AG09319 (cell line): ENCODE measurements at places on chromosomes 3 and 15.

DNA sequence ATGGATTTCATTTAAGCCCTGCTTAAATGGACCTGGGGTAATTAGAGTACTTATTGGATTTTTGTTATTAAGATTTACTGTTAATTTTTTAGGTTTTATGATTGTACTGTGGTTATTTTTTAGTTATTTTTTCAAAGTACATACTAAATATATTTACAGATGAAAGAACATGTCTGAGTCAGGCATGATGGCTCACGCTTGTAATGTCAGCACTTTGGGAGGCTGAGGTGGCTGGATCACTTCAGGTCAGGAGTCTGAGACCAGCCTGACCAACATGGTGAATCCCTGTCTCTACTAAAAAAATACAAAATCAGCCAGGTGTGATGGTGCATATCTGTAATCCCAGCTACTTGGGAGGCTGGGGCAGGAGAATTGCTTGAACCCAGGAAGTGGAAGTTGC lies 16.2 kb upstream of the RPL24 start:
- DNase-seq, result no peak

- DNase-seq, result no peak
These were observed 72.9 kb downstream of the EPHA3 start for GRCh38 chr3:89180334-89180733.

DNA sequence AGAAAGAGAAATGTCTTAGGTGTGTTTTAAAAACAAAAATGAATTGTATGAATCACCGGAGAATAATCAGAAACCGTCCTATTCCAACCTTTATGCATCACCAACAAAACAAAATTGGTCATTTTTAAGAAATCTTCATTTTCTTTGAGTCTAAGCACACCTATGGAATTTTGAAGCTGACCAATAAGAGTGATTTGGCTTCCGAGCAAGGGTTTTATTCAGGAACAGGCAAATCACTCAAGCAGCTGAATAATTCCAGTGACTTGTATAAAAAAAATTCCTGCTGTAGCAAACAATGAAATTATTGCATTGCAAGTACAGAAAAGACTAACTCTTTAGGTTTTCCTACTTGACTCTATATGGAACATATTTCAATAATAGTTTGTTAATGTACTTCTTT lies 83.8 kb upstream of the FNDC3B start:
- no peak for DNase-seq

DNA sequence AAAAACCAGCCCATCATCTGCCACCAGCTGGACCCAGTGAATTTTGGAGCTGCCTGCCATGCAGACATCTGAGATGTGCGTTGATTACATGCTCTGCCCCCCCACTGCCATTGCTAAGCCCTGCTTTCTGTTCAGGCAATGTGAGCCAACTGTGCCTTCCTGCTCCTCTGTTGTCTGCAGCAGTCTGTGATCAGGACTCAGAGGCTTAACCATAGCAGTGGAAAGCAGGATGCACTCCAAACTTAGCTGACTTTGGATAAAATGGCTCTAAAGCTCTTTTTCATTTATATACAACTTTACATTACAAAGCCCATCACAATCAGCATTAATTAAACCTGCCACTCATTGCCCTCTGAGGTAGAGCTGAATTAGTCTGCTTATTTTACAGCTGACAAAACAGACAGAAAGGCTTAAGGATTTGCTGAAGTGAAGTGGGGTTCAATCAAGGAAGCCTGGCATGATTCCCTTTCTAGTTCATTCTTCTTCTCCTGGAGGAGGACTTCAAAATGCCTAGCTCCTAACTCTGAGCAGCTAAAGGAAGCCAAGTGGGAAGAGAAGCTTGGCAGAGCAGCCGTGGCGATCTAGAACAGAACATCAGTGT lies 15.7 kb upstream of the RPS27L start:
- DNase-seq, result no peak

DNA sequence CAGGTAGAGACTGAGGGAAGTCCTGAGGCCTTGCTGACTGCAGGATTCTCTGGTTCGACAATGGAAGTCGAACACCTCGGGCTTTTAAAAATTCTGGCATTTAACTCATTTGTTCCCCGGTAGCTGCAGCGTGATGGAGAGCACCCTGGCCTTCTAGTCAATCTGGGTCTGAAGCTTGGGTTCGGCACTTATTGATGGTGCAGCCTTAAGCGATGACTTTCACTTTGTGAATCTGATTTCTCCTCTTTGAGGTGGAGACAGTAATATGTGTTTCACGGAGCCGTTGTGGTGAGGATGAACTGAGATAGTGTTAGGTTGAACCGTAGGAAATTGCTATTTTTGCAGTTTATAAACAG lies 621 bp upstream of the PARP6 start:
- DNase-seq, result no peak

- no peak for DNase-seq
These were observed 15.0 kb downstream of the TAGLN3 start for GRCh38 chr3:112013784-112014143.

- DNase-seq, result no peak
These were observed 507.5 kb downstream of the SHQ1 start for GRCh38 chr3:72340476-72341379.

GRCh38 chr3:196354132-196354531 lies 15.9 kb upstream of the TM4SF19 start:
- DNase-seq, result no peak

DNA sequence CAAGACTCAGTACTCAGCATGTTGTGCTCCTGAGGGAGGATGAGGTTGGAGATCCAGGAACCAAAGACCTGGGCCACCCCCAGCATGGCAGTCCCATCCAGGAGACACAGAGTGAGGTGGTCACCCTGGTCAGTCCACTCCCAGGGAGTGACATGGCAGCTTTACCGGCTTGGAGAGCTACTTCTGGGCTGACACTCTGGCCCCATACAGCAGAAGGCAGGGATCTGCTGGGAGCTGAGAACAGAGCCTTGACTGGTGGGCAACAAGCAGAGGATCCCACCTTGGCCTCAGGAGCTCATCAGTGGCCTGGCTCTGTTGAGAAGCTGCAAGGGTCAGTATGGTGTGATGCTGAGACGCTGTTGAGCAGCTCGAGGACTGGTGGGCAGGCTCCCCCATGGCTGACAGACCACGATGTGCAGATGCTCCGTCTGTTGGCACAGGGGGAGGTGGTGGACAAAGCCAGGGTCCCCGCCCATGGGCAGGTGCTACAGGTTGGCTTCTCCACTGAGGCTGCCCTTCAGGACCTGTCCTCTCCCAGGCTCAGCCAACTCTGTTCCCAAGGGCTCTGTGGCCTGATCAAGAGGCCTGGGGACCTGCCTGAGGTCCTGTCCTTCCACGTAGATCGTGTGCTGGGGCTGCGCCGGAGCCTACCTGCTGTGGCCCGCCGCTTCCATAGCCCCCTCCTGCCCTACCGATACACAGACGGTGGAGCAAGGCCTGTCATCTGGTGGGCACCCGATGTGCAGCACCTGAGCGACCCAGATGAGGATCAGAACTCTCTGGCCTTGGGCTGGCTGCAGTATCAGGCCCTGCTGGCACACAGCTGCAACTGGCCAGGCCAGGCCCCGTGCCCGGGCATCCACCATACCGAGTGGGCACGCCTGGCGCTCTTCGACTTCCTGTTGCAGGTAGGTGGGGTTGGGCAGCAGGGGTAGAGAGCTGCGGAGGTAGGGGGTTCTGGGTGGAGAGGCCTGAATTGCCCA lies 53.8 kb downstream of the GASK1A start:
- no peak for DNase-seq

DNA sequence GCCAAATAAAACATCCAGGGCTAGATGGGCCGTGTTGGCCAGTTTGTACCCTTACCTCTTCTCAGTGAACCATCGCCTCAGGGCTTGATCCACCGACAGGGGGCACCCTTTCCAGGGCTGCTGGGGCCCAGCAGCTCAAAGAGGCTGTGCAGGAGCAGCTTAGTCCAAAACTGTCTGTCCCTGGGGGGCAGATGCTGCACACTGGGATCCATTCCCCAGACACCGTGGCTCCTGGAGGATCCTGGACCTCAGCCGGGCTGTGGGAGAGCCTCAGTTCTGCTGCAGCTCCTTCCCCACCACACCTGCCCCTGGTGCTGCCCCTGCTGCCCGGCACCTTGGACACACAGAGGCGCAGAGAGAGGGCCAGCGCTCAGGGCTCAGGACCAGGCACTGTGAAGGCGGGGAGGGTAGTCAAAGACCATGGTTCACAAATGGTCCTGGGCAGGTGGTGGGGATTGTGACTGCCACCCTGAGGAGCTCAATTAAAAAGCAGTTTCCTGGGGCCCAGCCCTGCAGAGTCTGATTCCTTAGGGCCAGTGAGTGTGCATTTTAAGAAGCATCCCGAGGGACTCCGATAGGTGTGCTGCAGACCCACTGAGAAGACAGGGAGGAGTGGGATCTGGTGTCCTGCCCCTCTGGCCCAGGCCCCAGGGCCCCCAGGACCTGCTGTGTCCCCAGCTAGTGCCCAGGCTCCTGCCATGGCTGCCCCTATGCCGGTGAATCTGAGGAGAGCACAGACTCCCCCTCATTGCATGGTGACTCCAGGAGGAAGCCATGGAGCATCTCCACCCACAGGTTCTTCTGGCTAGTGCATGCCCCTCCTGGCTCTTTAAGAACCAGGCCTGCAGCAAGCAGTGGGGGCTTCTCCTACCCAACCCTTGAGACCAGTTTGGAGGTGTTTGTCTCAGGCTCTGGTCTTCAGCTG lies 86.5 kb upstream of the PRR20G start:
- DNase-seq, result no peak

- DNase-seq, result no peak
These were observed 45.0 kb downstream of the RFTN1 start for GRCh38 chr3:16468336-16469098.
